Cerebellar nuclear complex (tissue), 1 donor: ENCODE measurements at places on chromosomes 1 and 21.

- DNase-seq, result no peak
These were observed 575.0 kb upstream of the CHRM3 start for GRCh38 chr1:238811211-238811879.

GRCh38 chr1:18819203-18819602 is 40.3 kb downstream of the TAS1R2 start:
- DNase-seq, result no peak

GRCh38 chr1:168134642-168135041 is 2.1 kb downstream of the GPR161 start:
- DNase-seq, result no peak

DNA sequence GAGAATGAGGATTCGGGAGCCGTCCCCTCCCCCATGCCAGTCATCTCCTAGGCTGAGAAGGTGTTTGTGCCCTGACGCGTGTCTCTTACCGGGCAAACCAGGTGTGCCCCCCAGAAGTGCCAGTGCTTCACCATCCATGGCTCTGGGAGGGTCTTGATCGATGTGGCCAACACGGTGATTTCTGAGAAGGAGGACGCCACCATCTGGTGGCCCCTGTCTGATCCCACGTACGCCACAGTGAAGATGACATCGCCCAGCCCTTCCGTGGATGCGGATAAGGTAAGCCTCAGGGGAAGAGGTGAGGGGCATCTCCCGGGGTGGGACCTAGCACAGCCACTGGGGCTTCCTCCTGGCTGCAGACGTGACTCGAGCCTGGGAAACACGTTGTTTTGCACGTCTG is 959 bp downstream of the PADI6 start:
- no peak for DNase-seq

DNA sequence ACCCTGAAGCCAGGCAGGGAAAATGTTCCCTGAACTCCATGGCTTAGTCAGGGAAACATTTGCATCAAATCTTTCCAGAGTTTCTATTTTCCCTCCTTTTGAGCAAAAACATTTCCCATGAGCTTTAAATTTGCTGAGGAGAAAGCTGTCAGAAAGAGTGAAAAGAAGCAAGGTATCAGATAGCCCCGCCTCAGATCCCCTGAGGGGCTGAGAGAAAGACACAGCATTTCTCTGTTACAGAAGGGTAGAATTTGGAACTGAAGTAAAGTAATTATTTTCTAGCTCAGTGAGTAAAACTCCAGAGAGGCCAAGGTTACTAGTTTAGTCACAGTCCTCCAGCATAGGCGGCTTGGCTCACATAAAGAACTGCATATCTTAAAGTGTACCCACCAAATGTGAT is 10.6 kb downstream of the FMO1 start:
- no peak for DNase-seq

GRCh38 chr1:82907313-82907712 is 1091.6 kb downstream of the TTLL7 start:
- no peak for DNase-seq
